ENCODE measurements at places on chromosomes 4 and X.
A peak's percentile ranks its signal among the peaks of the same experiment; 100 is the strongest.

DNA sequence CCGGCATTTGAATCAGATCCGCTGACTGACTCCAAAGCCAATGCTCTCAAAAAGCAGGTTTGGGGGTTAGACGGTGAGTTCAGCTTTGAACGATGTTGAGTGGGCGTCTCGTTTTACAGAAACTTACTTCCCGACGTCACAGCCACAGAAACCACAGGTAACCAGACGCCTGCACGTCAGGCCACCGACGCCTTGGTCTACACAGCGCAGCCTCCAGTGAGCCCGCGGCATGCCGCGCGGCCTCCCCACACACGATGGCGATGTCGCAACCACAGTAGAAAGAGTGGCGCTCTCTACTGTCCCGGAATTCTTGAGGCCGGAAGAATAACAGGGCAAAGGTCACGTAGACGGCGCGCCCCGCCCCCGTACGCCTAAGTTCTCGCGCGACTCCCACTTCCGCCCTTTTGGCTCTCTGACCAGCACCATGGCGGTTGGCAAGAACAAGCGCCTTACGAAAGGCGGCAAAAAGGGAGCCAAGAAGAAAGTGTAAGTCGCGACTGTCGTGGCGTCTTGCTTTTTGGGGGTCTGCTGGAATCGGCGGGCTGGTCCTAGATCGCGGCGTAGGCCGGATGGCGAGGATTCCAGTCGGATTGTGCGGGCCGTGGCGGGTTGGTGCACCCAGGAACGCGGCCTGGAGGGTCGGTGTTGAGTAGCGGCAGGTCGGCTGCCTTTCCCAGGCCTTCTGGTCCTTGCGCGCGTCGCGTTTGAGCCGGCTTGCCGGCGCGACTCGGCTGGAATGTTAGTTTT is at the start of gene RPS3A:
Gene RPS3A (plus strand): TSS at position 400 of the 747 bp plus-strand sequence. CDS start 25 bp downstream, at position 425.
- peak; percentile 97 for DNase-seq

- no peak for DNase-seq
Measured at GRCh38 chrX:7641141-7641540, 201.8 kb upstream of the VCX start.

GRCh38 chr4:169540774-169541173 is 71.6 kb downstream of the NEK1 start:
- DNase-seq: no peak

- DNase-seq: no peak
Measured at GRCh38 chrX:115053223-115053622, 35.8 kb upstream of the IL13RA2 start.

DNA sequence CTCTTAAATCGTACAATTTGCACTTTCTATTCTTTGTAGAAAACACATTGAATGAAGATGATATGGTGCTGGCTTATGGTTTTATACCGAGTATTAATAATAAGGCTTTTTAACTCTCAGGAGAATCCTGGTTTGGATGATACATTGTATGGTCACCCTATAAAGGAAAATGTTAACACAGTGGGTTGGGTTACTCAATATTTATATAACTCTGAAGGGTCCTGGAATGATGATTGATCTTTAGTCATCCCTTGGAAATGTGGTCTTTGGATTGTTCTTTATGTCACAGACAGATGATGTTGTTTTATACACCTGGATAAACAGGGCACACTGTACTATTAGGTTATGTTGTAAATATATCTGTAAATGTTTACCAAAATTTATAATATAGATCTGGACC is 496.2 kb upstream of the NDST4 start:
- no peak for DNase-seq

DNA sequence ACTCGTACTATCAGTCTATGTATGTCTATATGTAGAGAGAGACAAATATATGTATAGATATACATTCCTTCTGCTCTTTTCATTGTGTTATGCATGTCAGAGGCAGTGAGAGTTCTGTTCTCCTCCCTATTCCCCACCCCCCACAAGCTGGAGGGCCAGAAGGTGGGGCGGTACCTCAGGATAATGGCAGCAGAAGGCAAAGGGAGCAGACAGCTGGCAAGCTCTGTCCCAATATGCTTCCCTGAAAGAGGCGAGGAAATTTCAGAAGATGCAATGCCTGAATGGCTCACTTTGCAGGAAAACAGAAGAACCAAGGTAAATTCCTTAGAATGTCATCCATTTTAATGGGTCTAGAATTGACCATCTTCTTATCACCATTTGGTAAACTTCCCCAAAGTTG is 114.4 kb downstream of the NAA11 start:
- no peak for DNase-seq

DNA sequence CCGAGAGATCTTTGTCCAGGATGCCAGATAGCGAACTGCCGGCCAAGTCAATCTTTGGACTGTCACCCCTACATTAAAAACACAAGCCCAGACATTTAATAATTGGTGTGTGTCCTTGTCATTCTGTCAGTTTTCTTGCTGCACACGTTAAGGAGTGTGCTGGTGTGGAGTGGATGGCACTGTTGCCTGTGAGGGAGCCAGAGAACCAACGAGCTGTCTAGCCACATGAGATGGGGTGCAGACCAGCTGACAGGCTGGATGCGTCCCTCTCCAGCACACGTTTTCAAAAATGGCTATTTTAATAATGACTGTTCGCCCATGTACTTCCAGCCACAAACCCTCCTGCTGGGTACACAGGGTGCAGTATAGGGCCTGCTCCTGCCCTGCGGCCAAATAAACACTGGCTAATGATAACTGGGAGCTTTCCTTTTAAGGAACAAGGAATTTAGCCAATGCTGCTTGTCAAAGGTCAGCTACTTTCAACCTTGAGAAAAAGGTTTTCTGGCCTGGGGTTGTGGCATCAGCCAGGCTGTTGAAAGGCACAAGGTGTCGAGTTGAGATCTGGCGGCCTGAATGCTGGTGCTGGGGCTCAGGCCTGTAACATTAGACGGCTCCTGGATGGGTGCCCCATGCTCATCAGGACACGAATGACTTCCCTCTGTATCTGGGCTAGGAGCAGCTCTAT is 54.0 kb upstream of the MAP3K15 start:
- DNase-seq: no peak

DNA sequence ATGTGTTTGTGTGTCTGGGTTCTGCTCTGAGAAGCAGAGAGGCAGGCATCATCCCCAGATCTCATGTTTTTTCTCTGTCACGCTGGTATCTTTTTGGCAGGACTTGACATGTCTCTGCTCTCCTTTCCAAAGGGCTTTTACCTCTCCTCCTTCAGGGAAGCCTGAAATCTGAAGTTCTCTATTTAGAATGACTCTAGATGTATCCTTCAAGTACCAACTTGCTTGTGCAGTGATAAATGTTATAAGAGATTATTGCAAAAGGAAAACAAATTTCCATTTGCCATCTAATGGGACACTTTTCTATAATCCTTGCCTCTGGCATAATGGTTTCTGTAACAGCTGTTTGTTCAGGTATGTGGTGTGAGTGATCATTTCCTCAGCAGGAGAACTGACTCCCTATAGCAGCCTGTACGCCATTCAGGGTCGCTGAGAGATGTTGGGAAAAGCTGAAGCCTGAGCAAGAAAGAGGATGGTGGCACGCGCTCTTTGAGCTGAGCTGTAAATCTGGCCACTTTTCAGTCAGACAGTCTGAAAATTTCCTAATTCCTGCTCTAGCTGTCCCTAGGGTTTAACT is 72.5 kb downstream of the CNGA2 start:
- DNase-seq: no peak

- DNase-seq: no peak
Measured at GRCh38 chr4:102454268-102454667, 46.9 kb upstream of the NFKB1 start.

DNA sequence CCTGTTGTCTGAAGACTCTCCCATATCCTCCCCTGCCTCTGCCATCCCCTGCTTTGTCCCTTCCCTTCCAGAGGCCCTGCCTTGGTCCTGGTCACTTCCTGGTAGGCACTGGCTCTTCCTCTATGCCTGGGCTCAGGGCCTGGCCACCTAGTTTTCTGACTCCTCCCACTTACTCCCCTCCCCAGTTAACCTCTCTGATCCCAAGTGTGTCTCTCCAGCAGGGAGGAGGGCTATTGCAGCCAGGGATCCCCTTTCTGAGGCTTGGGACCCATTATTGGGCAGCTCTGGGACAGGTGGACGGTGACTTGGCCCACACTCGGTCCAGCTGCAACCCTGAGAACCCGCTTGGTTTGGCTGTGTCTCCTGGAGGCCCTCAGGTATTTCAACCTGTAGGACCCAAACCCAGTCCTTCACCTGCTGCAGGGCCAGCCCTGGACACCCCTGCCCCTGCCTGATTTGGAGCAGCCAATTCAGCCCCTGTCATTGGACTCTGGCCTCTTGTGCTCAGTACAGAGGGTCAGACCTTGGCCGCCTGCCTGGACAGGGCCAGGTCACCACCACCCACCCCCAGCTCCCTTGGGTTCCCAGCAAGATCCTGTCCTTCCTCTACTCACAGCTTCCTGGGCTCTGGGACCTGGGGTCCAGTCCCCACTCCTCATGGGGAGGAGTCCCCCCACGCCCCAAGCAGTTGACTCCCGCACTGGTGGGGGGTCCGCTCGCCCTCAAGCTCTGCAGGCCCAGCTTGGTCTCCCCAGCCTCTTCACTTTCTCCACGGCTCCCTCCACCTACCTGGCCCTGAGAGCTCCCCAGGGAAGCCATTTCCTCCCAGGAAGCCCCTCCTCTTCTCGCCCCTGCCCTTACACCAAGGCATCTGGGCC is 1.1 kb upstream of the SH3BP2 start:
- DNase-seq: no peak

DNA sequence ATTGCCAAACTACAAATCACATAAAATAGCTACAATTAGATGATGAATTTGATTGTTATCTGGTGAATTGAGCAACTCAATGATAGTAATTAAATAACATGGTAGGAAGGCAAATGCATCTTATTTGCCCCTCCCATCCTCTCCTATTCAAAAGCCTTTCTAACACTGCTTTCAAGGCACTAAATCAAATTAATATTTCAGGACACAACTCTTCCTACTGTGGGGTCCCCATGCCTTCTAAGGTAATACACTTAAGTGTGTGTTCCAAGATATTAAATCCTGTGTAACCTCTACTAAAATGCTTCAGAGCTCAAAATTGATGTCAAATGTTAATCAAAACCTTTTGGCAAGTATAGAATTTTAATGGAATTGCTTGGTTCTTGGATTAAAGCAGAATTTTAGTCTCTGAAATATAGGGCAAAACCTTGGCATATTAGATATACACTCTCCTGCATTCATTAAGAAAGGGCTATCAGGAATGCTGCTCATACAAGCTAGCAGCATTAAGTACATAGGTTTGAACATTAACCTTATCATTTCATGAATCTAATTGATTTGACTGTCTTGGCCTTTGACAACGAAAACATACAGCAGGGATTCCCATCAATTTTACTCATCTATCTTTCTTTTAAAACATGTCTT is 371.8 kb upstream of the GALNTL6 start:
- no peak for DNase-seq

- DNase-seq: no peak
Measured at GRCh38 chr4:98599617-98600205, 58.7 kb downstream of the TSPAN5 start.

- DNase-seq: no peak
Measured at GRCh38 chrX:21155916-21156315, 218.3 kb upstream of the CNKSR2 start.
